GM23248 (cell line): ENCODE measurements at places on chromosomes 12 and 14.

DNA sequence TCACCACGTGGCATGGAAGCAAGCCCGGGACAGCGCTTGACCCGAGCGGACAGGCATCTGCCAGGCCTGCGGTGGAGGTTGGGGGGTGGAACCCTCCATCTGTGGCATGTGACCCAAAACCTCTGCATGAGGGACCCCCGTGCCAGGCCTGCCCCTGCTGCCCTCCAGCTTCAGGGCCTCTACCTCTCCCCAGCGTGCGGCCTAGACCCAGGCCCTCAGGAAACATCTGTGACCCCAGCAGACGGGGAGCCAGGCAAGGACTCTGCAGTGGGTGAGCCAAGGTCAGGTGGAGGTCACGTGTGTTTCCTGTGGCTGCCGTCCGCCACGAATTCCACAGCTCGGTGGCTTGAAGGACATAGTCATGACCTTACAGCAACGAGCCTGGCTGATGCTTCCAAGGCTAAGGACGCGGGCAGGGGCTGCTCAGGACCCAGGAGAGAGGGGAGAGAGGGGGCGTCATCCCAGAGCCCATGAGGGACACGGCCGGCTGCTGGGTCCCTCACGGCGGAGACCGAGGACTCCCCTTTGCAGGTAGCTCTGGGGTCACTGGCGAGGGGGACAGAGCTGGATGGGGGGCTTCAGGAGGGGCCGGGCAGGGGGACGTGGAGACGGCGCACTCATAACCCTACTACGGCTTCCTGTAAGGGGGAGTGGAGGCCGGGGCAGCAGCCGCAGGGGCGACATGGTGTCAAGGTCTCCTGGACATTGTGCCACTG lies 91.5 kb downstream of the GALNT9 start:
- no peak for DNase-seq
- H3K4me1 ChIP-seq: no peaks in the 10 kb centered on the region
- no peak overlapping the region for H3K27ac ChIP-seq
- H3K36me3 ChIP-seq: no peaks in the 10 kb centered on the region
- peaks cover 5% of the 10 kb centered on the region; the same call in 1 of the 2 replicates for H3K27me3 ChIP-seq
- H3K4me3 ChIP-seq: no peak overlapping the region

GRCh38 chr14:71754422-71755095 lies 177.7 kb upstream of the RGS6 start:
- peaks cover 4% of the 10 kb centered on the region; the same call in 1 of the 2 replicates for H3K4me1 ChIP-seq
- H3K27ac ChIP-seq: no peak overlapping the region
- no peak overlapping the region for H3K4me3 ChIP-seq

GRCh38 chr14:68244262-68244980 lies 424.8 kb downstream of the RAD51B start:
- DNase-seq: no peak
- H3K36me3 ChIP-seq: no peaks in the 10 kb centered on the region
- no peak overlapping the region for H3K4me3 ChIP-seq

DNA sequence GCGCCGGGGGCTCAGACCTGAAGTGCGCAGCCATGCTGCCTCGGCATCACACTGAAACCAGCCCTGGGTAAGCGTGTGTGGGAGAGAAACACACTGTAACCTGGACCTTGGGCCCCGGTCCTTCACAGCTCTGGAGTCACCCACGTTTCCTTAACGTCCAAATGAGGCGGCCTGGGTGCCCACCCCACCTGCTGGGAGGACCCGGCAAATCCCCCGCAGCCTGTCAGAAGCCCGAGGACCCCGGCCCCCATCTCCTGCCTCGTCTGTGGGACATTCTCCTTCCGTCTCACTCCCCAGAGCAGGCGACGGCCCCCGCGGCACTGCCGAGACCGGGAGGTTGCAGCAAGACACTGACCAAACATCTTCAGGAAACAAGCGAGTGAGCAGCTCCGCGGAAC lies 66.5 kb upstream of the GALNT9 start:
- no peaks in the 10 kb centered on the region for H3K4me1 ChIP-seq
- H3K4me3 ChIP-seq: no peak overlapping the region
- peaks cover 13% of the 10 kb centered on the region; the same call in 1 of the 2 replicates for H3K27me3 ChIP-seq
- H3K27ac ChIP-seq: no peak overlapping the region
- no peak for DNase-seq

- H3K36me3 ChIP-seq: no peaks in the 10 kb centered on the region
- no peak overlapping the region for H3K4me3 ChIP-seq
- H3K27me3 ChIP-seq: no peaks in the 10 kb centered on the region
- no peaks in the 10 kb centered on the region for H3K4me1 ChIP-seq
- peak; percentile 68 for DNase-seq
These were observed 68.2 kb upstream of the E2F7 start for GRCh38 chr12:77133566-77133965.

DNA sequence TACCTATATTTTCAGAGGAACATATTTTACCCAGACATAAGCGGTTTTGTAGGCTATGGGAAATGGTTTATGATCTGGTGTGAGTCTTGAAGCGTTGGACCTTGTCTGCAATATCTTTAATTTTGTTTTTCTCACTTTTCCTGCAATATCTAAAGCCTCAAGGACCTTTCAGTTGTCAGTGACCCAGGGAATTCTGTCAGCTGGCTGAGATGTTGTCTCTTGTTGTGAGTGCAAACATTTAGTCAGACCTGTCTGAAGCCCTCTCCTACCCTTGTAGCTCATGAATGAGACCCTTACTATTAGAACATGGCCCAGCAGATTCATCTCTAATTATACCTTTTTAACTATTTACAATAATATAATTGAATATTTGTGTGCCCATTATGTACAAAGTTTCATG lies 53.6 kb downstream of the SPATA7 start:
- 0 out of 2 replicates have a peak, but pooled peaks cover 15% of the 10 kb centered on the region for H3K36me3 ChIP-seq
- H3K27ac ChIP-seq: no peak overlapping the region
- no peak for DNase-seq
- no peak overlapping the region for H3K4me3 ChIP-seq
- no peaks in the 10 kb centered on the region for H3K27me3 ChIP-seq

GRCh38 chr12:94998326-94998725 lies 5.2 kb downstream of the NDUFA12 start:
- DNase-seq: no peak
- peaks cover 4% of the 10 kb centered on the region; the same call in 1 of the 2 replicates for H3K36me3 ChIP-seq
- H3K4me3 ChIP-seq: no peak overlapping the region
- H3K4me1 ChIP-seq: peaks cover 9% of the 10 kb centered on the region; the same call in 1 of the 2 replicates
- no peak overlapping the region for H3K27ac ChIP-seq

DNA sequence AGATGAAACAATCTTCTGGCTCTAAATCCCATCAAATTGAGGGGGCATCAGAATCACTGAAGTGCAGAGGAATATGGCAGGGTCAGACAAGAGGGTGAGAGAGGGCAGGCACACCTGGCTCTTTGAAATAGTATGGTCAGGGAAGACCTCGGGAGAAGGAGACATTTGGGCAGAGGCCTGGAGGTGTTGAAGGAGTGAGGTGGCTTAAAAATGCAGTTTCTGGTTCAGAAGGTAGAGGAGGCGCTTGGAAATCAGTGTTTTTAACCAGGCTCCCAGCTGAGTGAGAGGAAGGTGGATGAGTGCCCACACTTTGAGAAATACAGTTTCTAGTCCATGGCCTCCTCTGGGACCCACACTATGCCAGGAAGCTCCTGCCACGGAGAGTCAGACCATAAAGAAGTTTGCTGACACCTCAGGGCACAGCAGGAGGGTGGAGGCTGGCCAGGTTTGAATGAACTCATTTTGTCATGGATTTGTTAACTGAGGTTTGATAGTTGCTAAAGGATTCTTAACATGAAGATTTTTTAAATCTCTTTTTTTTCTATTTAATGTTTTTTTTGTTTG lies 20.1 kb downstream of the NID2 start:
- DNase-seq: peak; percentile 88
- peaks cover 63% of the 10 kb centered on the region for H3K4me1 ChIP-seq
- H3K36me3 ChIP-seq: no peaks in the 10 kb centered on the region
- no peaks in the 10 kb centered on the region for H3K27me3 ChIP-seq
- peak overlapping the region; percentile 40; the same call in 1 of the 2 replicates for H3K27ac ChIP-seq

- H3K27ac ChIP-seq: no peak overlapping the region
- peaks cover 49% of the 10 kb centered on the region for H3K4me1 ChIP-seq
- H3K36me3 ChIP-seq: no peaks in the 10 kb centered on the region
- DNase-seq: no peak
These were observed 255.9 kb downstream of the MSRB3 start for GRCh38 chr12:65534238-65534841.

DNA sequence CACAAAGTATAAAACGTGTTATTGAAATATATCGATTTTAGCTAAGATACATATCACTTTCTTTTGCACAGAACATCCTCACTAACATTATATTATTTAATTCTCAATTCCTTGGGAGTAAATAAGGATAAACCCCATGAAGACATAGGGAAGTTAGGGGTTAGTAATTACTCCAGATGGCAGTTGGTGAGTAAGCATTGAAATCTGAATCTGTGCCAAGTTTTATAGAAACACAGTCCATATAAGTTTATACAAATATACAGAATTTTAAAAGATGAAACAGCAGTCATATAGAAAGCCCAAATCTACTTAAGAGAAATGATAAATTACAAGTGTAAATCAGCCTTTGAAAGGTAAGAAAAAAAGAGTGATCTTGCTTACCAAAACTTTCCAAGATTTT lies 200.4 kb upstream of the SYT10 start:
- no peaks in the 10 kb centered on the region for H3K4me1 ChIP-seq
- H3K4me3 ChIP-seq: no peak overlapping the region
- H3K27ac ChIP-seq: no peak overlapping the region
- H3K27me3 ChIP-seq: no peaks in the 10 kb centered on the region
- no peaks in the 10 kb centered on the region for H3K36me3 ChIP-seq

DNA sequence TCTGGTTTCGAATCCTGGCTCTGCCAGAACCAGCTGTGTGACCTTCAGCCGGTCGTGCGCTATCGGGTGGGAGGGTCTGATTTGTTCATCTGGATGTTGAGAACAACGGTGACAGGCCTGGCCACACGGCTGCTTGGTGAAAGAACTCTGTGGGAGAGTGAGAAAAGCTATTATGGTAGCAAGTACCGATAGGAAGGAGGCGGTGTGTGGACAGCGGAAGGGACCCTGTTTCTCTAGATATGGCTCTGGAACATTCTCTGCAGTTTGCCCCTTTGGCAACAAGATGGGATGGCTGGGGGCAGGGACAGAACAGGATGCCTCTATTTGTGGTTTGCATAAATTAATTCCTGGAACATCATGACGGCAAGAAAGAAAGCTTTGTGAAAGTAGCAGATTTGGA lies 347.3 kb downstream of the AACS start:
- H3K27ac ChIP-seq: no peak overlapping the region
- H3K36me3 ChIP-seq: no peaks in the 10 kb centered on the region
- H3K27me3 ChIP-seq: no peaks in the 10 kb centered on the region

GRCh38 chr14:24692382-24693352 lies 58.7 kb upstream of the GZMB start:
- no peaks in the 10 kb centered on the region for H3K36me3 ChIP-seq
- no peak for DNase-seq
- no peak overlapping the region for H3K27ac ChIP-seq
- H3K4me1 ChIP-seq: no peaks in the 10 kb centered on the region
- H3K4me3 ChIP-seq: no peak overlapping the region

DNA sequence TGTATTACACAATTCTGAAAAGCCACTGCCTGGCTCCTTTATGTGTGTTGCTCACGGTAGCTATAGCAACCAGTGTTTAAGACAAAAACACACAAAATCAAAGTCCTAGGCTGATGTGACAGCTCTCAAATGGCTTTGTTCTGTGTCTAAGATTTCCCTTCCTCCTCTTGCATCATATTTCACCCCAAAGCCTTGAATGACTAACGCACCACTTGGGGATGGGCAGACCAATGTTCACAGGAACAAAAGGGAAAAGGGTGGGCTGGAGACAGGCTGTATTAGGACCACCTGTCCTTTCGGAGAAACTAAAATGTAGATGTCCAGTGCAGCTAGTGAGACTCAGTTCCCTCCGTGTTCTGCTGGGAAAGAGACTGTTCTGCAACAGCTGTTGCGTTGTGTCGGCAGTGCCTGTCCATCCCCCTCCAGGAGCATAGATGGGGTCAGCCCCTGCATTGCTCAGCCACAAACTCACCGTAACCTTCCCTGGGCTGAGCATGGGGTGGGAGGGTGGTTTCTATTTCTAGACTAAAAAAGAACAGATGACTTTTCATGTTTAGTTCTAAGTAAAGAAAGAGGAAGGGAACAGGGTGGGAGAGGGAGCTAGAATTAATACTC lies 26.8 kb upstream of the DAAM1 start:
- 0 out of 2 replicates have a peak overlapping the region, but pooled peaks have one; percentile 27 for H3K4me3 ChIP-seq
- H3K36me3 ChIP-seq: no peaks in the 10 kb centered on the region
- no peaks in the 10 kb centered on the region for H3K27me3 ChIP-seq
- peak; percentile 83 for DNase-seq
- H3K27ac ChIP-seq: peak overlapping the region; percentile 41

- no peak overlapping the region for H3K27ac ChIP-seq
- DNase-seq: no peak
- no peaks in the 10 kb centered on the region for H3K4me1 ChIP-seq
- H3K27me3 ChIP-seq: no peaks in the 10 kb centered on the region
- H3K36me3 ChIP-seq: no peaks in the 10 kb centered on the region
- H3K4me3 ChIP-seq: no peak overlapping the region
These were observed 62.8 kb downstream of the SYNE3 start for GRCh38 chr14:95453713-95453980.
